ENCODE measurements at places on chromosomes 4 and X.
A peak's percentile ranks its signal among the peaks of the same experiment; 100 is the strongest.

- DNase-seq: no peak
Measured at GRCh38 chrX:13938829-13939530, 90.7 kb downstream of the GEMIN8 start.

- DNase-seq: no peak
Measured at GRCh38 chrX:47662144-47662657, 3.2 kb upstream of the UXT start.

DNA sequence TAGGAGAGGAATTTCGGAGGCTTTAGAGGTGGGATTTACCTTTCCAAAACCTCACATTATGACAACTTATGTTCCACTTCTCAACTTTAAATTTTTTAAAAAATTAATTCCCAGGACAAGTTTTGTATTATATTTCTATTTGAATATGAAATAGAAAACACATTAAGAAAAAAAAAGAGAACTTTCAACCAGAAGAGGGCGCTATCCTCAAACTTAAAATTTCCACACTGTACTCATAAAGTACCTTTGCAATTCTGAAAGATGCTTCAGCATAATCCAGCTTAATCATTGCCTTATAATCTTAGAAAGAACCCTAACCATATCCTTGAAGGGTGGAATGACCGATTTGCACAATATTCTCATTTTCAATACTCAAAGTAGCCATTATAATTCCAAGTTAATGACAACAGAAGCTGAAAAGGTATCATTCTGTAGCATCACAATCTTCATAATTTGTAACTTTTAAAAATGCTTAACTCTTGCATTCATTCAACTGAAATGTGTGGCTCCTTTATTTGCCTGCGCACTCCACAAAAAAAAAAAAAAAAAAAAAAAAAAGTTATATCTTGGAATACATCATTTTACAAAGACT, 158.0 kb downstream of the KCNIP4 start:
- no peak for DNase-seq

GRCh38 chr4:107261241-107261874, 225.2 kb upstream of the DKK2 start:
- DNase-seq: no peak

DNA sequence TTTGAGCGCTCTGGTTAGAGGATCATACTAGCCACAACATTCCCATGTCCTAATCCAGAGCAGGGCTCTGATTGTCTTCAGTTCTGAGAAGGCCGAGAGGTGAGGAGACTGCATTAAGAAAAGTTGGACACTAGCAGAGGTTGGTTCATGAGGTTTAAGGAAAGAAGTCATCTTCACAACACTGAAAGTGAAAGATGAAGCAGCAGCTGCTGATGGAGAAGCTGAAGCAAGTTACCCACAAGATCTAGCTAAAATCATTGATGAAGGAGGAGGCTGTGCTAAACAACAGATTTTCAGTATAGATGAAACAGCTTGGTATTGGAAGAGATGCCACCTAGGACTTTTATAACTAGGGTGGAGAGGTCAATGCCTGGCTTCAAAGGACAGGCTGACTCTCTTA, 36.8 kb downstream of the RAP1GDS1 start:
- DNase-seq: no peak

DNA sequence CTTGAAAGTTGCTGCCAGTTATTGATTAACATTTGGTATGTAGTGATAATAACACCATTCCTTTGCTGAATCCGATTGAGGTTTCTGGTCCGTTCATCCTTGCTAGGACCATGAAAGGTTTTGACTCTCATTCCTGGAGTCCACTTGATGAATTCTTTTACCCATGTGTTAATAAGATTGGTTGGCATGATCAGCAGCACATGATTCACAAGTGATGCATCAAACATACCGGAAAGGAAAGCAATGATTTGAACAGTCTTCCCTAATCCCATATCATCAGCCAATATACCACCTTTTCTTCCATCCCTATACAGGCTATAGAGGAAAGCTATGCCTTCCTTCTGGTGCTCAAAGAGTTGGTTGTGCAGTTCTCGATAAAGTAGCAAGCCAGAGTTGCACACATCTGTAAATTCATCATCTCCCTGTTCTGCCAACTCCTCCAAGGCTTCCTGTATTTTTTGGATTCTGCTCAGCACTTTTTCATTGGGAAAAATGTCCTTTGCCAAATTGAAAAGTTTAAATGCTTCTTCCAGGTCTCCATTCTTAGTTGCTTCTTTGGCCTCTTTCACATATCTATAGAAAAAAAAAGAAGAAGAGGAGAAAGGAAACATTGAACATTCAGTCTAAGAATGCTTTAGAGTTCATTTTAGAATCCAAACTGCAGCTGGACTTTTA, 26.7 kb downstream of the PIN4 start:
- no peak for DNase-seq

GRCh38 chr4:150140774-150141400, 62.6 kb downstream of the DCLK2 start:
- no peak for DNase-seq

DNA sequence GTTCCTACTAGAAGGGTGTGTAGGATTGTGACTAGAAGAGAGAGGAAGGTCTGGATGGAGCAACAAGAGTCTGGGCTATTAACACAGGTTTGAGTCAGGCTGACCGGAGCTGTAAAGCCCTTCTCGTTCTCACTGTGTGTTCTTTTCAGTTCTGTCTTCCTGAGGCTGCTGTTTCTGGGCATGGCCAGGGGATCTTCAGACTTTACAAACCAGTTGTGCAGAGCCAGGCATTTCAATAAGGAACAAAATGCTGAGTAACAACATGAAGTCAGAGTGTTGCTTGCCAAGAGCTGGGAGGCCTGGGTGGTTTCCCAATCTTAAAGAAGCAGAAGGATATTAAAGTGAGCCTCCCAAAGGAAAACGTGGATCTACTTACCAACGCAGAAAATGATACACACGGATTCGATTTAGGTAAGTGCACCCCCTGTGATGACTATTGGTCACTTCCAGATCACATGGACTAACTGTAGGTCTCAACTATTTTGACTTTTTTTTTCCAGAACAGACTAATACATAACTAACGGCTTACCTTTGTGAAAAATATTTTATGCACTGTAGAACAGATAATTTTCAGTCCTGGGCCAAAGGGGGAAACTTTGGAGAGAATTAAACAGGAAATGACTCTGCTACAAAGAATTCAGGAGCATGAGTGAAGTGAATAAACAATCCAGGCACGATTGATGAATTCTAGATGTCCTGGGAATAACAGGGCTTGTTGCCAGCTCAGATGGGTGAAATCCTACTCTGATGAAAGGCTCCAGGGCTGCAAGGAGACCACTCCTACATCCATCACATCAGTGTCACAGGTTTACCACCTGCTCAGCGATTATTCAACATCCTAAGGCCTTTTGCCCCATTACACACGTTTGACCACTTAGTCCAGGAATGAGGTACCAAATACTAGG, 94.5 kb downstream of the ANXA3 start:
- no peak for DNase-seq

DNA sequence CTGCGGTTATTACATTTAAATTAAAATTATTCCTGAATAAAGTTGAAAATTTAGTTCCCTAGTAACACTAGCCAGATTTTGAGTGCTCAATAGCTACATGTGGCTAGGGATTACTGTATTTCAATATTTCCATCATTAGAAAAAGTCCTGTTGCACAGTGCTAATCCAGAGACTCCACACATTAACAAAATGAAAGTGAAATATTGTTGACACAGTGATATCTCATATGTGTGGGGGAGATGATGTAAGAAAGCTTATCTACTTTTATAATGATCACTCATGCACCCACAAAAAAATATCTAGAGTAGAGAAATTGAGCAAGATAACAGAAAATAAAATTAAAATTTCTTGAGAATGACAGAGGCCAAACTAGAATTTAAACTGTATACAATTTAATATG, 74.9 kb downstream of the MAGEB10 start:
- DNase-seq: no peak

- DNase-seq: no peak
Measured at GRCh38 chr4:170391066-170391740, 301.4 kb upstream of the AADAT start.

- DNase-seq: no peak
Measured at GRCh38 chr4:18556402-18556801, 534.8 kb upstream of the LCORL start.

- no peak for DNase-seq
Measured at GRCh38 chr4:8077181-8078108, 81.2 kb downstream of the ABLIM2 start.

DNA sequence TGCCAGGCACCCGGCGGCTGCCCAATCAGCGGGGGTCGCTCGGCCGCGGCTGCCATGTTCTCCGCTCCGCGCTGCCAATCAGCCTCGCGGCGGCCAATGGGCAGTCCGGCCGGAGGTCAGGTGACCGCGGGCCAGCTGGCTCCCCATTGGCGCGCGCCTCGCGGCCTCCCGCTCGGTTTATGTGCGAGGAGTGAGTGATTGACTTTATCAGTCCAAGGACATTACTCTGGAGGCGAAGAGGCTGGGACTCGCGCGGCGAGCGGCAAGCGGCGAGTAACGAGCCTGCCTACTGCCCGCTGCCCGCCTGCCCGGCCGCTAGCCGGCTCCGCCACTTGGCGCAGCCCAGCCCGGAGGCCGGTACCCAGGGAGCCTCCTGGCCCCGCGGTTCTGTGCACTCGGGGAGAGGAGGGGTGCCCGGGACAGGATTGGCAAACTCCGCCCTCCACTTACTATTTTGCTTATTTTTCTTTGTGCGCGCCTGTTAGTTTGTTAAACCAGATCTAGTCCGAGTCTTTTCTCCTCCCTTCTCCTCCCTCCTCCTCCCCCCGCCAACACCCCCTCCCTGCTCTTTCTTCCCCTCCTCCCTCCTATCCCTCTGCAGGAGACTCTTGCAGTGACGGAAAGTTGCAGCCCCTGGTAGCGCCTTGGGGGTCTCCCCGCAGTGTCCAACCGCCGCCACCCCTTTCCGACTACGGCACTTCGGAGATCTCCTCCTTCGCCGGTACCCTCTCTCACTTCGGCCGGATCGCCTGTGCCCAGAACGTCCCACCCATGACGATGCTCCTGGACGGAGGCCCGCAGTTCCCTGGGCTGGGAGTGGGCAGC, at the start of gene ZIC3:
Gene ZIC3, plus strand, starts transcription at position 207 of the 825 bp plus-strand sequence. Its CDS starts 565 bp downstream, at position 772.
- no peak for DNase-seq

DNA sequence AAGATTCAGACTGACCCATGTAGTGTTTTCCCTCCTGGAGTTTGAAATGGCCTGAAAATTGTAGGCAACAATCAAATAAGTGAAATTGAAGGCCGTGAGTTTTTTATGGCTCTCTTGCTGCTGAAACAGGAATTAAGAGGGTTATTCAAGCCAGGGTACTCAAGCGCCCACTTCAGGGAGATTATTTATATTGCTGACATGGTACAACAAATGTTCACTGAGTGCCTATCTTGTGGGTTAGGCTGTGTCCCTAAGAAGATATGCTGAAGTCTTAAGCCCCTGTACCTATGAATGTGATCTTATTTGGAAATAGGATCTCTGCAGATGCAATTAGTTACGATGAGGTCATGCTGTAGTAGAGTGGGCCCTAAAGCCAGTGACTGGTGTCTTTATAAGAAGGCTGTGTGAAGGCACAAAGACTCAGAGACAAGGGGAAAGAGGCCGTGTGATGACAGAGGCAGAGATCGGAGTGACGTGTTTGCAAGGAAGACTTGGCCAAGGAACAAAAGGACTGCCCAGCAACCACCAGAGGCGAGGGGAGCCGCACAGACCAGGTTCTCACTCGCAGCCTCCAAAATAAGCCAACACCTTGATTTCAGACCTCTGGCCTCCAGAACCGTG, 72.9 kb downstream of the MED28 start:
- DNase-seq: no peak

DNA sequence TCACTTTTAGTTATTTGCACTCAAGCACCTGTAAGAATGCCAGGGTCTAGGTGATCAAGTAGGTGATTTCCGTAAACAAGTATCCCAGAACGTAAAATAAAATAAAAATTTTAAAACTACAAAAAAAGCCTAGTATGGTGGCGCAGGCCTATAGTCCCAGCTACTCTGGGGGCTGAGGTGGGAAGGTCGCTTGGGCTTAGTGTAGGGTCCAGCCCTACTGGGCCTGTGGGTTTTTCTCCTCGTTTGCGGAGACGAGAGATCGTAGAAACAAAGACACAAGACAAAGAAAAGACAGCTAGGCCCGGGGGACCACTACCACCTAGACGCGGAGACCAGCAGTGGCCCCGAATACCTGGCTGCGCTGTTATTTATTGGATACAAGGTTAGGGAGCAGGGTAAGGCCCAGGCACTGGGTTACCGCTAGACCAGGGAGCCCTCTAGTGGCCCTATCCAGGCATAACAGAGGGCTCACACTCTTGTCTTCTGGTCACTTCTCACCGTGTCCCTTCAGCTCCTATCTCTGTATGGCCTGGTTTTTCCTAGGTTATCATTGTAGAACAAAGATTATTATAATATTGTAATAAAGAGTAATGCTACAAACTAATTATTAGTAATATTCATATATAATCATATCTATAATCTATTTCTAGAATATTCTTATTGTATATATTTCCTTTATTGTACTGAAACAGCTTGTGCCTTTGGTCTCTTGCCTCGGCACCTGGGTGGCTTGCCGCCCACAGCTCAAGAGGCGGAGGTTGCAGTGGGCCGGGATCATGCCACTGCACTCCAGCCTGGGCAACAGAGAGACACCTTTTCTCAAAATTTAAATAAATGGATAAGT, 38.4 kb downstream of the SAGE1 start:
- DNase-seq: peak; percentile 3

- no peak for DNase-seq
Measured at GRCh38 chr4:8501781-8502180, 61.2 kb downstream of the TRMT44 start.

DNA sequence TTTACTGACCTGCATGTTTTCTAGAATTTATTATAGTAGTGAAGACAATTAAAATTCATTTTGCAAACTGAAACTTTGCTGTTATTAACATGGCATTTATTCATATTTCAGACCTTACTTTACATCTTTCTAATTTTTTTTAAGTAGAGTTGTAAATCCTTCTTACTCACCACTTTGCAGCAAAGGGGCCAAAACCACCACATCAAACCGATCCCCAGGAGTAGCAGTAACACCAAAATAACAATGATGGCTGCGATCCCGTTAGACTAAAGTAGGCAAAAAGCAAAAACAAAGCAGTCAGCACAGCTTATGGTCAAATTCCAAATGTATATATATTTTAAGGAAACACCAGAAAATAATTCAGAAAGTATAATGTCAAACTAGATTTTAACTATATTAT, 64.7 kb downstream of the ANTXR2 start:
- no peak for DNase-seq

- no peak for DNase-seq
Measured at GRCh38 chrX:134885336-134886001, 105.3 kb upstream of the SMIM10 start.

DNA sequence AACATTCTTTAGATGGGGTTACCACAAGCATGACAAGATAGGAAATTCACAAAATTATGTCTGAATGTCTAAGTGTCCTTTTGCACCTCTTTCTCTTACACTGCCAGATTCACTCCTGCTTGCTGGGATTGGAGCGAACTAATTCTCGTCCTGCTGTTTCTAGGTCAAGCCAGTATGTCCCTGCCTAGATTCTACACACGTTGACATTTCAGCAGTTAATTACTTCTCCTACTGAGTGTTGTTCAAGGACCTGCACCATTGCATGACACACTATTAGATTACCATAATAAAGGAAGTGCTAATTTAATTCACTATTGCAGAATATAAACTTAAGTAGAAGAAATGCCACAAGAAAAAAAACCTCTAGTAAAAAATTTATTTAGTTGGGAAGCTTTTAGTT, 1911.7 kb downstream of the PCDH7 start:
- no peak for DNase-seq
